Suppressor macrophage treated with lipopolysaccharide for 4 hours (primary cell): ENCODE measurements at places on chromosomes 12 and 14.

DNA sequence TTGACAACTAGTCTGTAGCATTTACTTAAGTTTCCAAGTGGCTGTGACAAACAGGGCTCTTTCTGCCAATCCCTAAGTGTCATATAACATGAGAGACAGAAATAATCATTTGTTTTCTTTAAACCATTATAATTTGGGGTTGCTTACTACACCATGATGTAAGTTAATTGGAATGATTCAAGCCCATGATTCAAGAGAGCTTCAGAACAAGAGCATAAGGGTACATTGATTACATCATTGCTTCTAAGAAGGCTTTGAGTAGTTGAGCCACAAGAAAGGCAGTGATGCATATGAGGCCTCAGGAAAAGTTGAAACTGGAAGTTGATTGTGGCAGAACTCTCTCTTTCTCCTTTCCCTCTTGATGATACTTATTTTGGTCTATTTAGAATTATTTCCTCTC, 444.0 kb downstream of the CCER1 start:
- no peak for DNase-seq

DNA sequence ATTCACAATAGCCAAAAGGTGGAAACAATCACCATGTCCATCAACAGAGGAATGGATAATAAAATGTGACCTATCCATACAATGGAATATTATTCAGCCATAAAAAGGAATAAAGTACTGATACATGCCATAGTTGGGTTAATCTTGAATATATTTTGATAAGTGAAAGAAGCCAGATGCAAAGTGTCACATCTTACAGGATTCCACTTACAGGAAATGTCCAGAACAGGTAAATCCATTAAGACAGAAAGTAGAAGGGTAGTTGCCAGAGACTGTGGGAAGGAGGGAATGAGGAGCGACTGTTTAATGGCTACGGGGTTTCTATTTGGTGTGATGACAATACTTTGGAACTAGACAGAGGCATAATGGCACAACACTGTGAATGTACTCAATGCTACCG, 171.6 kb downstream of the KSR2 start:
- DNase-seq: no peak

- no peak for DNase-seq
Observed at GRCh38 chr12:5548152-5548943, 116.4 kb downstream of the NTF3 start.

DNA sequence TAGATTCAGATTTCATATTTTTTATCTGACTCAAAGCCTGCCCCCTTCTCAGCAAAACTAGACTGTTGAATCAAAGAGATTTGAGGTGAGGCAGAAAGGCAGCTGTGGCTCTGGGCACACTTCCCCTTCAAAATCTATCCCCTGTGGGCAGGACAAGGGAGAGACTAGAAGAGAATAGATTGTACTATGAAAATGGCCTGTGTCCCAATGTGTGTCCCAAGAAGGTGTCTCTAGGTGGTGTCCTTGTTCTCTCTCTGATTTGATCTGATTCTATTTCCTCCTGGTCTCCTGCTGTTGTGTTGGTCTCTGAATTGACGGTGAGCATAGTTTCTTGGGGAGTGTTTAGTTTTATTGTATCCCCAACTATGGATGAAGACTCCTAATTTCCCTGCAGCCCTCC, 565.8 kb upstream of the ATP2B1 start:
- DNase-seq: no peak

DNA sequence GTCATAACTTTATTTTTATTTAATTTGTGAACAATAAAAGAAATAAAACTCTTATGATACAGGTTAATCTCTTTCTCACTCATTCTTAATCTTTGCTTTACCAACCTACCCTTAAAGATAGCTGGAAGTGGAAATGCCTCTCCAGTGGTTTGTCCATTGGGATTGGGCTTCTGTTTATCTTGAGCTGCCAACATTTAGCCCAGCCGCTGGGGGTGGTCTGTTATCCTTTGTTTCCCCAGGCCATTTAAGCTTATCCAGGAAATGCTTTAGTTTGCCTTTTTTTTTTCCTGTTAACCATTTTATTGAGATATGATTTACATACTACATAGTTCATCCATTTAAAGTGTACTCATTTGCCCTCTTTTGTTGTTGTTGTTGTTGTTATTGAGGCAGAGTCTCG, 8.2 kb downstream of the TDG start:
- DNase-seq: no peak

DNA sequence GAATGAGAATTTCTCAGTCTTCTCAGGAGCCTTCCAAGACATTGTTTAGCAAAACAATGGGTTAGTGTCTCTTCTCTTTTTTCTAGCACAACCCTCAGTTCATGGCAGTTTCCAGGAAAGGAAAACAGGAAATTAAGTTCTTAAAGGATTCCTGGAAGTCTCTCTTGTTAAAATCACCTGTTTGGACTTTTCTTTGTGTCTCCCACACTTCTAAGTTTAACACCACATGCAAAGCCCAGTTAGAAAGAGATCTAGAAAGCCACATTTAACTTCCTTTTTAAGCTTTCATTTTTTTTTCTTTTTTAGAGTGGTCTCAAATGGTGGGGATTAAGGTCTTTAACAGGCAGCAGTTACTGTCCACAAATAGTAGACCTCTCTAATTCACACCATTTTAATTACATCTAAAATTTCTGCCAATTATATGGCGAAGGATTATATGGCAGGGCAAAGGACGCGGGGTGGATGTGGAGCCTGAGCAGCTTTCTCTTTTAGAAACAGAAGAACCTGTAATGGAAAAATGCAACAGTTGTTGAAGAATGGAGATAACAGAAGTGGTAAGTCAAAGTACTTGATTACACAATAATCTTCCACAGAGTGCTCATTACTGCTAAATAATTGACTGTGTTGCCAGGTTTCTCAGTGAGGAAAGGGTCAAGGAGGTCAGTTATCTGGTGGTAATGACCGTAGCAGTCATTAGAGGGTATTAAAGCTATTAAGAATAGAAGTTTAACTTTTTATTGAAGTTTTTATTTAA, 298.6 kb downstream of the AKAP6 start:
- no peak for DNase-seq

- no peak for DNase-seq
Observed at GRCh38 chr12:122820838-122821271, 14.4 kb upstream of the HIP1R start.

- DNase-seq: no peak
Observed at GRCh38 chr14:57068511-57068910, 200.2 kb downstream of the EXOC5 start.
